Activated naive CD4-positive, alpha-beta T cell treated with anti-CD3 and anti-CD28 coated beads, Interleukin-2, amount 10 ng/mL, durations not matched to agents 7 days and 5 days (primary cell): ENCODE measurements at places on chromosomes 1 and 21.

GRCh38 chr1:225768662-225769426, 8.8 kb upstream of the SRP9 start:
- no peak for DNase-seq

- DNase-seq = no peak
Observed at GRCh38 chr1:77100875-77101274, 118.4 kb downstream of the PIGK start.

GRCh38 chr1:58304346-58304975, 242.1 kb downstream of the OMA1 start:
- no peak for DNase-seq

- no peak for DNase-seq
Observed at GRCh38 chr1:48294656-48295055, 72.1 kb downstream of the SLC5A9 start.

GRCh38 chr1:184567637-184568036, 180.8 kb downstream of the C1orf21 start:
- no peak for DNase-seq

DNA sequence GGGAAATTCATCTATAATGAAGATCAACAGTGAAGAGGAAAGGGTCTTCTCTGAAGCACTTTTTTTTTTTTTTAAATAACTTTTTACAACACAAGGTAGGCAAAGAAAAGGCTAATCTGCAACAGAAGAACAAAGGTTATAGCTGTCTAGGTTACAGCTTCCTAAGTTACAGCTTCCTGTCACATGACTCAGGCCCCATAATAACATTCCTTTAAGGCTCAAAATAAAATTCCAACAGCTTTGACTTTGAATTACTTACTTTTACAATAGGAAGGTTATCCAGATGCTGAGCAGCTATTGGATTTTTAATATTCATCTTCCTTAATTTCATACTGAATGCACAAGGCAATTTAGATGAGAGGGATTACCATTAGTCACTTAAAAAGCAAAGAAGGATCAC, 40.4 kb upstream of the TMEM61 start:
- DNase-seq = no peak
